HFFc6 (cell line): ENCODE measurements at places on chromosomes 6 and 20. TPM values are rescaled to one million over a fixed set of nuclear protein-coding genes. Genes with fewer than 3 reads are reported as not detected.

SERPINB1 gene
- total RNA-seq, result 16.9 and 30.0 TPM in 2 replicates

KIF25 gene
- total RNA-seq, result not detected in 3 replicates

PDYN gene
- total RNA-seq, result not detected in 3 replicates

TSHZ2 gene
- not detected in 3 replicates for total RNA-seq

HLA-DRB5 gene
- total RNA-seq, result not detected in 3 replicates

SLC17A1 gene
- not detected in 2 replicates for total RNA-seq

PARD6B gene
- total RNA-seq, result 0.24 to 1.1 TPM (median 0.92 TPM) in 3 replicates

BFSP1 gene
- total RNA-seq, result 1.5 to 2.8 TPM (median 2.2 TPM) in 3 replicates

- H3K27ac ChIP-seq, result no peak overlapping the region
- DNase-seq, result no peak
- H3K4me3 ChIP-seq, result no peak overlapping the region
- peaks cover 14% of the 10 kb centered on the region for H3K27me3 ChIP-seq
Observed at GRCh38 chr20:472889-473292, 10.6 kb upstream of the TBC1D20 start.

DNA sequence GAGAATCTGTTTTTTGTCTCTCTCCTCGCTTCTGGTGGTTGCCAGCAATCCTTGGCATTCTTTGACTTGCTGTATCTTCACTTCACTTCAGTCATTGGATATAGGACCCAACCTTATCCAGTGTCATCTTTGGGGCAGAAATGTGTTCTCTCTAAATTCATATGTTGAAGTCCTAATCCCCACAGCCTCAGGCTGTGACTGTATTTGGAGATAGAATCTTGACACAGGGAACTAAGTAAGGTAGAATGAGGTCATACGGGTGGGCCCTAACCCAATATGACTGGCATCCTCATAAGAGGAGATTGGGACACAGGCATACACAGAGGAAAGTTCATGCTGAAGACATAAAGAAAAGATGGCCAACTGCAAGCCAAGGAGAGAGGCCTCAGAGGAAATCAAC is 51.9 kb upstream of the TPD52L1 start:
- H3K4me1 ChIP-seq, result peaks cover 82% of the 10 kb centered on the region
- peaks cover 4% of the 10 kb centered on the region; the same call in 1 of the 2 replicates for H3K27me3 ChIP-seq
- H3K27ac ChIP-seq, result peak overlapping the region; percentile 95
- DNase-seq, result no peak
- H3K36me3 ChIP-seq, result no peaks in the 10 kb centered on the region

- H3K4me1 ChIP-seq, result peaks cover 7% of the 10 kb centered on the region; the same call in 1 of the 2 replicates
- H3K27me3 ChIP-seq, result peaks cover 52% of the 10 kb centered on the region
- H3K36me3 ChIP-seq, result no peaks in the 10 kb centered on the region
- H3K27ac ChIP-seq, result no peak overlapping the region
Observed at GRCh38 chr6:41659935-41660334, 21.7 kb downstream of the MDFI start.

DNA sequence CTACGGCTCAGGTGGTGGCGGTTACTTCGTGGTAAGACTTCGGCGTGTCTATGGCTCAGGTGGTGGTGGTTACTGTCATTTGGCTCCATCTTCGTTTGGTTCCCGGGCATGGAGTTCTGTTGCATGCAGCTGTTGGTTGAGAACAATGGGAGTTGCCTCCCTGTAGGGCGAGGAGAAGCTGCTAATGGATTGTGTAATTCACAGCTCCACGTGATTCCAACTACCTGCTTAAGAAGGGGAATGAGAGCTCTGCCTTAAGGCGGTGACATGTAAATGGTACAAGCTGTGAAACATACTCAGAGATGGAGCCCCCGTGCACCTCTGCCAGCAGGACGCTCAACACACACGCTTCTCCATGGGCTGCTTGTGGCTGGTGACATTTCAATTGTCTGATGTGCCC is 12.4 kb upstream of the DACT2 start:
- H3K4me1 ChIP-seq, result no peaks in the 10 kb centered on the region
- no peak for DNase-seq
- peaks cover 2% of the 10 kb centered on the region; the same call in 1 of the 2 replicates for H3K27me3 ChIP-seq
- H3K27ac ChIP-seq, result no peak overlapping the region

DNA sequence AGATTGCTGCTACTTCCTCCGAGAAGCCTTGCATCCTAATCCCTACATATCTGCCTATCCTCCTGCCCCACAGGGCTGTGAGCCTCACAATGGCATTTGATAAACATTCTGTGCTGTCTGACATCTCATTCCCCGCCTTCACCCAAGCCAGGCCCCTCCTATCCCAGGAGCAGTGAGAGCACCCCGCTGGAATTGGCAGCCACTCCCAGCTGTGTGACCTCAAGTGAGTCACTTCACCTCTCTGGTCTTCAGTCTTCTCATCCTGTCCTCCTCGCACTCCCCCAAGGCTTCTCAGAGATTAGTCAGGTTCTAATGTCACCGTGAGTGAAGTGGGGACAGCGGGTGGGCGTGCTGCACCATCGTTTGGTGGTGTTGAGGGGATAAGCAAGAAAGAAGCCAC is 81.7 kb downstream of the CDH22 start:
- peaks cover 7% of the 10 kb centered on the region for H3K4me1 ChIP-seq
- H3K27me3 ChIP-seq, result peaks cover 22% of the 10 kb centered on the region
- H3K36me3 ChIP-seq, result no peaks in the 10 kb centered on the region
- H3K4me3 ChIP-seq, result no peak overlapping the region
- peak; percentile 52 for DNase-seq

GRCh38 chr6:43488667-43489276 is 11.4 kb downstream of the TJAP1 start:
- H3K27ac ChIP-seq, result peak overlapping the region; percentile 81
- no peaks in the 10 kb centered on the region for H3K36me3 ChIP-seq
- H3K27me3 ChIP-seq, result peaks cover 3% of the 10 kb centered on the region
- peak; percentile 55 for DNase-seq
- peaks cover 22% of the 10 kb centered on the region for H3K4me1 ChIP-seq
- no peak overlapping the region for H3K4me3 ChIP-seq

DNA sequence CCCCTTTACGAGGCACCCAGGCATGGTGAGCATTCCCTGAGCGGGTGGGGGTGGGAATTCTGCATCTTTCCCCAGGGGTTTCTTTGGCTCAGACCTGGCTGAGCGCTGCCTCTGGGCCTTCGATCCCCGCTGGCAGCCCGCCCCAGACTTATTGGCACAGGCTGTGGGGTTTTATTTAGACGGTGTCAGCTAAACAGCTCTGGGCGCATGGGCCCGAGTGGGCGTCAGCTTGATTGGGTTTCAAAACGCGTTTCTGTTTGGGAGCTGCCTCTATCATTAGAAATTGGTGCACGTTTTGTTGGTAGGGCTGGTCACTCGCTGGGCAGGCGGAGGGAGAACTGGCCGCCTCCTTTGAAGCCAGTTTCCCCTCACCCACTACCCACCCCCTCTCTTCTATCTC is 21.0 kb downstream of the PMEPA1 start:
- H3K36me3 ChIP-seq, result no peaks in the 10 kb centered on the region
- H3K4me1 ChIP-seq, result no peaks in the 10 kb centered on the region; the same call in 1 of the 2 replicates
- no peak overlapping the region for H3K4me3 ChIP-seq
- H3K27me3 ChIP-seq, result peaks cover 16% of the 10 kb centered on the region
- DNase-seq, result no peak

GRCh38 chr6:42450477-42451332 is 1.0 kb downstream of the TRERF1 start:
- peak overlapping the region; percentile 79 for H3K27ac ChIP-seq
- H3K4me3 ChIP-seq, result peak overlapping the region; percentile 99
- DNase-seq, result no peak
- H3K4me1 ChIP-seq, result peaks cover 56% of the 10 kb centered on the region
- no peaks in the 10 kb centered on the region; the same call in none of the 2 replicates for H3K27me3 ChIP-seq

DNA sequence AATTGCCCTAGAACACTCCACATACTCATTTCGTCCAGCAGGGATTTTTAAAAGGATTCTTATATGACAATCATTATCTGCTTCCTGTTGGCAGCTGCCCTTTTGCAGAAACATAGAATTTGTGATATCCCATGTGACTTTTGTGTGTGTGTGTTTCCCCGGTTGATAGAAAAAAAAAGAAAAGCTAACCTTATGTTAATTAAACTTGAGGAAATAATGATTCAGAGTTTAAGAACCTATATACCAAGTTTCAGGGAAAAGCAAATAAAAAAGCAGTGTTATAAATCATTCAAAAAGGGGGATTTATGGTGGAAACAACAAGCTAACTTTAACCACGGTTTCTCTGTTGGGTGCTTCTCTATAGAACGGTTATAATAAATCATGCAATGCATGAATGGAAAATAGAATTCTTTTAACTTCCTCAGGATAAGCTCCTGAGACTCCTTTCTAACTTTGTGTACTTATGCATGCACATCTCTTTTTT is 826.9 kb upstream of the EYS start:
- no peaks in the 10 kb centered on the region for H3K4me1 ChIP-seq
- DNase-seq, result no peak
- H3K36me3 ChIP-seq, result no peaks in the 10 kb centered on the region
- no peaks in the 10 kb centered on the region for H3K27me3 ChIP-seq
- no peak overlapping the region for H3K4me3 ChIP-seq
- no peak overlapping the region for H3K27ac ChIP-seq

- H3K27ac ChIP-seq, result no peak overlapping the region
- H3K36me3 ChIP-seq, result peaks cover 28% of the 10 kb centered on the region
- peaks cover 9% of the 10 kb centered on the region; the same call in 1 of the 2 replicates for H3K4me1 ChIP-seq
- H3K4me3 ChIP-seq, result no peak overlapping the region
- DNase-seq, result peak; percentile 30
- peaks cover 4% of the 10 kb centered on the region for H3K27me3 ChIP-seq
Observed at GRCh38 chr6:111691345-111692225, 85.9 kb upstream of the TRAF3IP2 start.

GRCh38 chr6:106084989-106085691 is 996 bp upstream of the PRDM1 start:
- H3K4me1 ChIP-seq, result peaks cover 72% of the 10 kb centered on the region
- H3K27me3 ChIP-seq, result peaks cover 2% of the 10 kb centered on the region; the same call in 1 of the 2 replicates
- DNase-seq, result peak; percentile 34
- peaks cover 18% of the 10 kb centered on the region for H3K36me3 ChIP-seq
- peak overlapping the region; percentile 91 for H3K4me3 ChIP-seq
- H3K27ac ChIP-seq, result peak overlapping the region; percentile 77

DNA sequence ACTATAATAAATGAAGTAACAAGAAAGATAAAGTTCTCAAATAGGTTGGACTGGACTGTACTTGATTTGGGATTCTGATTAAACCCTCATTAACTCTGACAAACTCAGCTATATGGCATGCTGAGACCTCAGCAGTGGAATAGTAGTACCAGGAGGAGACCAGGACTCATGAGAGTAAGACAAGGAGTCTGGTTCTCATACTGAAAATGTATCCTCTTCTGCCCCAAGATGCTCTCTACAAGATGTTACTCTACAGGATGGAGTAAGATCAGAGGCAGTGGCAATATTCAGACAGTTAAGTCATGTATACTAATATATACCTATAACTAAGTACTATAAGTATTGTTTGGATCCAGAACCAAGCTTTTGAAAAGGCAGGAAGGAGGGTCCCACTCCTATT is 31.9 kb upstream of the SYNCRIP start:
- H3K27ac ChIP-seq, result peak overlapping the region; percentile 100
- no peak for DNase-seq
- H3K27me3 ChIP-seq, result peaks cover 26% of the 10 kb centered on the region
- peaks cover 66% of the 10 kb centered on the region for H3K36me3 ChIP-seq
- H3K4me1 ChIP-seq, result peaks cover 69% of the 10 kb centered on the region
- peak overlapping the region; percentile 99 for H3K4me3 ChIP-seq

- H3K4me3 ChIP-seq, result peak overlapping the region; percentile 75; the same call in 1 of the 2 replicates
- no peaks in the 10 kb centered on the region for H3K27me3 ChIP-seq
- peak overlapping the region; percentile 91 for H3K27ac ChIP-seq
- H3K36me3 ChIP-seq, result no peaks in the 10 kb centered on the region
- no peak for DNase-seq
- H3K4me1 ChIP-seq, result peaks cover 55% of the 10 kb centered on the region
Observed at GRCh38 chr20:10539818-10540553, 104.9 kb downstream of the SLX4IP start.

DNA sequence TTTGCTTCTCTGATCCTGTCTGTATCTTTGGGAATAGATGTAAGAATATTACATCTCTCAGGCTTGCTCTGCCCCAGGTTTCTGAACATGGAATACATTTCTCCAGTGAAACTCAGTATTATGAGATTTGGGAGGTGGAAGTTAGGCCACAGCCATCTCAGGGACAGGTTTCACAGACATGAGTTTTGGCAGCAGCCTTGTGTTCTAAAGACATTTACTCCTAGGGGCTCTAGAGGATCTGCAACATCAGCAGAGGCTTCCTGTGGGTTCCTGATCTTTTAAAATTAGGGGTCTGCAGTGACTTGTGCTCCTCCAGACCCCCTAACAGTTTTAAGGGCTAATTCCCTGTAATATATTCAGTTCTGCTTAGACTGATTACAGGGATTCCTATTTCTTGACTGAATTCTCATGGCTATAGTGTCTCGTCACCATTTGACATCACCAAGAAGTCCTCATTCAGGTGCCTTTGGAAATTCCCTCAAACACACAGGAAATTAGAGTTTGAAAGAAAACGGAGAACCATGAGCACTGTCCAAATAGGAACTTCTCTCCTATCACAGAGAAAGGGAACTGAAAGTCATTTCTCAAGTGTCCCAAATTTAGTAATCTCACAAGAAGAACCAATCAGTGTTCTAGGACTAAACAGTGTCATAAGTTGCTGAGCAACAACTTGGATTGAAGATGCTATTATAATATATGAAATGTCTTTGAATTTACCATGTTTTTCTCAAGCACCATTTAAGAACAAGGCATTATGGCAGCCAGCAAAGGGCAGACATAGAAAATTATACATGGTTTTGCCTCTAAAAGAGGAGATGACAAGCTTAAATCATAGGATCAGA is 2.5 kb upstream of the HLA-DRA start:
- H3K27ac ChIP-seq, result no peak overlapping the region
- H3K27me3 ChIP-seq, result peaks cover 8% of the 10 kb centered on the region; the same call in 1 of the 2 replicates
- no peaks in the 10 kb centered on the region for H3K36me3 ChIP-seq
- no peak overlapping the region for H3K4me3 ChIP-seq

DNA sequence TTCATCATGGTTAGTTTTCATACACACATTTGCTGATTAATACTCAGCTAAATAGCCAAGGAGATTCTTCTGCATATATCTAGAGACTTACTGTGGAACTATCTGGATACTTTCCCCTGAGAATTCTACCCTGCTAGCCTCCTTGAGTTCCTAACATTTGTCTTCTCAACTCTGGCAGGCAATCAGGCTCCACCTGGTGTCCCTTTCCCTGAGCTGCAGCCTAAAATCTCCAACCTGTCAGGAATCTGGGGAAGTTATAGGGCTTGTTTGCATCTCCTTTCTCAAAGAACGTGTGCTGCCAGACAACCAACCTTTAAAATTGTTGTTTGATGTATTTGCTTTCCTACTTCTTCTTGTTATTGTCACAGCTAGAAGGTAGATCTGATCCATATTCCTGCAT is 73.4 kb downstream of the FUT9 start:
- no peak overlapping the region for H3K4me3 ChIP-seq
- DNase-seq, result no peak
- H3K27ac ChIP-seq, result no peak overlapping the region
- H3K27me3 ChIP-seq, result no peaks in the 10 kb centered on the region

DNA sequence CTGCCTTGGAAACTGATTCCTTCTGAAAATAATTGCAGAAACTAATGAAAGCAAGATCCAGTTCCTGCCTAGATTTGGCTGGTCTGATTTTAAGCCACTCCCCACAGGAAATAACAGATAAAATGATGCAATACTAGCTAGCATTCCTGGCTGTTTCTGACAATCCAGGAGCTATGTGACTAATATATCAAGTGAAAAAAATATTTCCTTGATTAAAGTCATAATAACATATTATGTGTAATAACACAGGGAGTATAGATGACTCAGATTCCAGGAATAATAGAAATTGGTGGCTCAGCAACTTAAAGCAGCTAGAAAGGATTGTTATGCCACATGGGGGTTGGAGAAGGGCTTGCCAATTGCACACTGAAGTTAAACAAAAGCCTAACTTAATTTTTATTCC is 182.7 kb upstream of the SALL4 start:
- peak overlapping the region; percentile 59 for H3K27ac ChIP-seq
- peaks cover 16% of the 10 kb centered on the region for H3K4me1 ChIP-seq
- H3K27me3 ChIP-seq, result peaks cover 2% of the 10 kb centered on the region
- H3K4me3 ChIP-seq, result peak overlapping the region; percentile 12; the same call in 1 of the 2 replicates
- no peaks in the 10 kb centered on the region for H3K36me3 ChIP-seq

- peak overlapping the region; percentile 82 for H3K27ac ChIP-seq
- H3K4me3 ChIP-seq, result peak overlapping the region; percentile 80
- no peak for DNase-seq
- H3K36me3 ChIP-seq, result peaks cover 10% of the 10 kb centered on the region
Observed at GRCh38 chr6:3753228-3753835, 1.8 kb upstream of the PXDC1 start.
